ENCODE measurements at places on chromosomes 4 and X.

- no peak for DNase-seq
Measured at GRCh38 chrX:57251965-57252364, 34.5 kb upstream of the FAAH2 start.

- no peak for DNase-seq
Measured at GRCh38 chr4:125091101-125091500, 223.7 kb upstream of the FAT4 start.

- no peak for DNase-seq
Measured at GRCh38 chr4:159137176-159137575, 34.3 kb downstream of the RAPGEF2 start.

- DNase-seq = no peak
Measured at GRCh38 chrX:84258708-84259107, 70.7 kb upstream of the RPS6KA6 start.

DNA sequence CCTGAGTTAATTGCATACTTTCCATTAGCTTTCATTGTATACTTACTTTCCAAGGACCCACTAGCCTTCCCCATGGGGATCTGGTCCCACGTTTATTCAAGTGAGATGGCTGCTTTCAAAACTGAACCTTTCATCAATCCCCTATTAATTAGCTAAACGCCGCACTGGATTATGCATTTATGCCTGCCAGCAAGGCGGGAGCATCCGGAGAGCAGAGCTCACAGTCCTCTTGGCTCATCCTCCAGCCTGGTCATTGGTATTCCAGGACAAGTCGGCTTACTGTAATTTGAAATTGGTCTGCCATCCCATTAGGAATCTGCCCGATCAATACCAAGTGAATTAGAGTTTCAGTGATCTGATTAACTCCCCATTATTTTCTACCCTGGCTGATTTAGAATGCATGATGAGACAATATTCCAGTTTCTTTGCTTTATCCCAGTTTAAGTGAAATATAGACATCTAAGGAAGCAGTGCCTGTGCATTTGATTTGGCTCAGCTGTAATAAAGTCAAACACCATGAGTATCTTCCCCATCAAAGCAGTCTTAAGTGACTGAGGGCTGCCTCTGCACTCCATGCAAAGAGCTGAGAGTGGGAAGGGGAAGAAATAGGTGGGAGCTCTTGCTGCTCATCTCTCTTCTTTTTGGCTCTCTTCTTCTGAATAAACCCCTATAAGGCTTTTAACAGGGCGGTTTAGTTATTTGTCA lies 411.4 kb downstream of the GPAT3 start:
- DNase-seq = no peak

DNA sequence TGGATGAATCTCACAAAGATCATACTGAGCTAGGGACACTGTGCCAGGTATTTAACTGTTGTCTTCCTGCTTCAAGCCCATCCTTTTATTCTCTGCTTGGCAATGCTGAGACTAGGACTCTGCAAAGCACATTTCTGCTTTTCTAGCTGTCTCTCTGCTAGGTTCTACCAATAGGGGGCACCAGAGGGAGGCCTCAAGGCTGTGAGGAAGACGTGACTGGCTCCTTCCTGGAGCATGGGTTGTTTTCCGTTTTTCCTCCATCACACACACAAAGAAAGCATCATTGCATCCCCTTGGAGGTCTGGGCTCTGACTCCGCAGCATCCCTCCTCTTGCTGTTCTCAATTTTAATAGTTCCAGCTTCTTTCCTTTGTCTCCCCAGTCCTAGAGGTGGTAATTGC lies 10.9 kb upstream of the DCTD start:
- DNase-seq = peak; percentile 41

GRCh38 chrX:141641138-141641537 lies 51.6 kb downstream of the SPANXA2 start:
- DNase-seq = no peak

DNA sequence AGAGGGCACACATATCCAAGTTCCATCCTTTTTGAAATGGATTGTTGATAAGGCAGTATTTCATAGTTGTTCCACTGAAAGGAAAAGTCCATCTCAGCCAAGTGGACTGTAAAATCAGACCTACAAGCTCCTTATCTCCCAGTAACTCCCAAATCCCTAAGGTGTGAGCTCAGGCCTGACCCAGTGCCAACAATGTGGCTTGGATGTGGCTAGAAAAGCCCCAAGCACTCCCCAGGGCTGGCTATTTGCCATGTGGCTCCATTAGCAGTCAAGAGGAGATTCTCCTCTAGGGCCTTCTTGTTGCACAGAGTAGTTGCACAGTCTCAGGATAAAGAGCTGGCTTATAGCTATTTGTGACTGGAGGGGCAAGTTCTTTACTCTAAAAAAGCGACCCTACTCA lies 25.0 kb upstream of the DGKK start:
- no peak for DNase-seq

- no peak for DNase-seq
Measured at GRCh38 chr4:83846193-83846830, 310.4 kb downstream of the GPAT3 start.

DNA sequence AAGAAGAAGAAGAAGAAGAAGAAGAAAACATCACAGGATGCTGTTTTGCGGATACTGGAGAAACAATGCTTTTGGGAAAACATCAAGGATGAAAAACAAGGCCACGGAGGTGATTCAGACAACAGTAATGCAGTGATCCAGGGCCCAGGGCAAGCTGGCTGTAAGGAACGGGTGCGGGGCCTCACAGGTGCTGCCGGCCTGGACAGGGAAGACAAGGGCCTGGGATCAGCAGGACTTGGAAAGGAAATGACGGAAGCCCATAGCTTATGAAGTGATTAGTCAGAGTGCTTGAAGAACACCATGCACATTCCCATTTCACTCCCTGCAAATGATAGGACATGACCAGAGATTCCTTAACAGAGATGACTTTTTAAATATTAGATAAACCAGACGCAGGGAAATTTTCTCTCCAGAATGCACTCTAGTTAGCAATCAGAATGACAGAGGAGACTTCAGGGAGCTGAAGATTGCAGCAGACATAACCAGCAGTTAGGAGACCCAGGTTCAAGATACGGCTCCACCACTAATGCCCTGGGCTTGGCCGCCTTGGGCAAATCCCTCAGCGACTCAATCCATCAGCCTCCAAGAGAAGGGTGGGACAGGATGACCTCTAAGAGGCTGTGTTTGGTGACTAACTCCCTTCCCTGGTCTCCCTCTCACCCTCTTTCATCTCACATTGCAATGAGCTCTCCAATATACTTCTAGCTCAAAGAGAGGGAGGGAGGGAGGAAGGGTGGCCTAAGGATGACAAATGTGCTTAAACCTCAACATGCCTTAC lies 54.1 kb downstream of the APBB2 start:
- DNase-seq = no peak

DNA sequence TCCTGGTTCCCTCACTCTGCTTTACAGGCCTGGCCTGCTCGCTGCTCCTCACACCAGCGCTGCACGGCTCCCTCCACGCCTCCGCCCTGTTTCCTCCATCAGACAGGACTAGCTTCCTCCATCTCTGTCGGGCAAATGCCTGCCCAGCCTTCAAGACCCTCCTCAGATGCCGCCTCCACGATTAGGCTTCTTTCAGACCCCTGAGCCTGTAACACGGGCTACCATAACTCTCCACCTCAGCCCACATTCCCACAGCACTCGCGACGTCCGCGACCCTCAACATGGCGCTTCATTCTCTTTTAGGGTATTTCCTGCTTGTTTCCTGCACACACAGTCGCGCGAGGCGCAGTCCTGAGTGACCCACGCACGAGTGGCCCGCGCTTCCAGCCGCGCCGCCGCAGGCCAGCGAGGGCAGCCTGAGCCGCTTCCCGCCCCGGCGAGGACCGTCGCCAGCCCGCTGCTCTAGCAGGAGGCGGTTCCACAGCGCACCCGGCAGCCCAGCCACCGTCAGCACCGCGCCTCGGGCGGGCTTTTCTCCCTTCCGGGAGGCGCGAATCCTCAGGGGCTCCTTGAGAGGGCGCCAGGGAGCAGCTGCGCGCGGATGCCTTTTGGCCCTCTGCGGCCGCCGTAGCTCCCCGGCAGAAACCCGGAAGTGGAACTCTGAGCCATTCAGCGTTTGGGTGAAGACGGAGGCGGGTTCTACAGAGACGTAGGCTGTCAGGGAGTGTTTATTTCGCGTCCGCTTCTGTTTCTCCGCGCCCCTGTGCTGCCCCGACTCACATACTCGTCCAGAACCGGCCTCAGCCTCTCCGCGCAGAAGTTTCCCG lies at the start of gene FRG1:
Gene FRG1, plus strand, starts transcription at position 695 of the 827 bp plus-strand sequence. CDS start 138 bp downstream, outside the sequence.
- peak; percentile 95 for DNase-seq

- DNase-seq = no peak
Measured at GRCh38 chrX:48971249-48972219, at the start of gene KCND1. KCND1 (minus strand) TSS chrX:48971844; CDS start chrX:48970271, 1,573 bp downstream.

DNA sequence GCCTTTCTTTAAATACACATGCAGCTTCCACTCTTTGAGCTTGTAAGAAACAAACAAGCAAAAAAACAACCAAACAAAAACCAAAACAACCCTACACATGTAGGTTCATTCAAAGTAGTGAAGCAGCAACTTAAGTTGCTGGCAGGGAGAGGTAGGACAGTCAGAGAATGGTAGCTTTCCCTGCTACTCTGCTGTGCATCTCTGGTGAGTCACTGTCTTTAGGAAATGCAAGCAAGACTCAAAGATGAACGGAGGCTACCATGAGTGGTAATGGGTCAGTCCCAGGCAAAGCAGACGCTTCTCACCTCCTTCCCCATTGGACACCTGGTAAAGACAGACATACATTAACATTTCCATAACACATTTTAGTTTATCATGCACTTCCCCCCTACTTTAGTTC lies 43.2 kb downstream of the PGRMC2 start:
- no peak for DNase-seq

- no peak for DNase-seq
Measured at GRCh38 chr4:48243429-48243828, 26.2 kb downstream of the TEC start.

GRCh38 chr4:147059064-147059731 lies 113.5 kb upstream of the TTC29 start:
- peak; percentile 14 for DNase-seq
